ENCODE measurements at places on chromosomes 7 and 10.

GRCh38 chr7:1671594-1672451, 1.7 kb downstream of the ELFN1 start:
- no peak for DNase-seq

GRCh38 chr7:32033006-32033405, 37.2 kb downstream of the PDE1C start:
- no peak for DNase-seq

- no peak for DNase-seq
These were observed 21.4 kb downstream of the LAT2 start for GRCh38 chr7:74231232-74231590.

DNA sequence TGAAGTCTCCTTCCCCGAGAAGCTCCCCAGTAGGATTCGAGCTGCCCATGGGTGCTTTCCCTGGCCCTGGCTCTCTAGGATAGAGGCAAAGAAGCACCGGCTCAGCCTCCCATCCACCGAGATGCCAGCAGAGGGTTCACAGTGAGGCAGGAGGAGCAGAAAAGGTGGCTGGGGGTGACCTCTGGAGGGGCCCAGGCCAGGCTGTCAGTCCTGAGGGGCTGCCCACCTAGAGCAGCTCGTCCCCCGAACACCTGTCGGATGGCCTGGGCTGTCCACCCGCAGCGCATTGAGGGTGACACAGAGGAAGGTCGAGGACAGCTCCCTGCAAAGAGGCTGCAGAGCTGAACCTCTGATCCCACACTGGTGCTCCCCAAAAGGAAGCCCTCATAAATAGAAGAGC, 167.2 kb upstream of the PPP2R2D start:
- DNase-seq: no peak

GRCh38 chr10:62492012-62492869, 118.1 kb downstream of the ZNF365 start:
- DNase-seq: no peak

All from T-cell (primary cell).